ENCODE measurements at places on chromosomes 7 and 10.
A peak's percentile ranks its signal among the peaks of the same experiment; 100 is the strongest.

DNA sequence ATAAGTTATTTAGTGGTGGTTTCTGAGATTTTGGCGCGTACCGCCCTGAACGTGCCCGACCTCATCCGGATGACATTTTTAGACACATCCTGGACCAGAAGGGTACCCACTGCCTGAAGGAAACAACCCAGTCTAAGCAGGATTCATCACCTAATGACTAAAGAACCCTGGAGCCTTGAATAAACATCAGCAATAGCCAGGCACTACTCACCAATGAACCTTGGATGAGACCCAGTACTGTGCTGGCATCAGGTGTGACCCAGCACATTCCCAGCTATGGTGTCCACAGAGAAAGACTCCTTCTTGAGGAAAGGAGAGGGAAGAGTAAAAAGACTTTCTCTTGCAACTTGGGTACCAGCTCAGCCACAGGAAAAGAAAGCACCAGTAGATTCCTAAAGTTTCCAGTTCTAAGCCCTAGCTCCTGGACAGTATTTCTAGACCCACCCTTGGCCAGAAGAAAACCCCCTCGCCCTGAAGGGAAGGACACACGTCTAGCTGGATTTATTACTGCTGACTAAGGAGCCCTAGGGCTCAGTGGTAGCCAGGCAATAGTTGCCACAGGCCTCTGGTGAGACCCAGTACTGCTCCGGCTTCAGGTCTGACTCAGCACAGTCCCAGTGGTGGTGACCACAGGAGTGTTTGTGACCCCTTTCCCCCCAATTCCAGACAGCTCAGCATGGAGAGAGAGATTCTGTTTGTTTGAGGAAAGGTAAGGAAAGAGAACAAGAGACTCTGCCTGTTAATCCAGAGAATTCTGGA lies 32.5 kb downstream of the ZNF277 start:
- no peak for ATAC-seq

DNA sequence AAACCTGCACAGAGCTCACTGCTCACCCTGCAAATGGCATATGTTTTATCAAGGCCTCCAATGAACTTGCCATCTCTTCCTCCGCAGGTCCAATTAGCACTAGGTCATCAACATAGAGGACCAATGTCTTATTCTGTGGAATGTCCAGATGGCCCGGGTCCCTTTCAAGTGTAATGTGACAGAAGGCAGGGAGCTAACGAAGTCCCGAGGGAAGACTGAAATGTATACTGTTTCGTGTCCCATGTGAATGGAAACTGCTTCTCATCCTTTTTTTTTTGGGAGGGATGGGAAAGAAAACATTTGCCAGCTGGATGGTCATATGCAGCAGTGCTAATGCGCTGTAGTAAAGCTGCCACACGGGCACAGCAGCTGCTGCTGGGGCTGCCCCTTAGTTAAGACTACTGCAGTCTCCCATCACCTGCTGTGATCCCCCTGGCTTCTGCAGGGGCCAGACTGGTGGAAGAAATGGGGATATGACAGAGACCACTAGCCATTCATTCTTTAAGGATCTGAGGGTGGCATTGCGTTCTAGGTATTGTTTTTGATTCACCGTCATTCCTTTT lies 61.7 kb upstream of the CCNY start:
- no peak for ATAC-seq

GRCh38 chr7:99042957-99043356 lies 101.0 kb downstream of the SMURF1 start:
- ATAC-seq: no peak

GRCh38 chr10:101292194-101293006 lies 61.6 kb upstream of the BTRC start:
- ATAC-seq: peak; percentile 11

- ATAC-seq: no peak
Observed at GRCh38 chr7:125934539-125934938, 1004.9 kb upstream of the POT1 start.

- no peak for ATAC-seq
Observed at GRCh38 chr10:114399576-114399975, 4.7 kb downstream of the AFAP1L2 start.

DNA sequence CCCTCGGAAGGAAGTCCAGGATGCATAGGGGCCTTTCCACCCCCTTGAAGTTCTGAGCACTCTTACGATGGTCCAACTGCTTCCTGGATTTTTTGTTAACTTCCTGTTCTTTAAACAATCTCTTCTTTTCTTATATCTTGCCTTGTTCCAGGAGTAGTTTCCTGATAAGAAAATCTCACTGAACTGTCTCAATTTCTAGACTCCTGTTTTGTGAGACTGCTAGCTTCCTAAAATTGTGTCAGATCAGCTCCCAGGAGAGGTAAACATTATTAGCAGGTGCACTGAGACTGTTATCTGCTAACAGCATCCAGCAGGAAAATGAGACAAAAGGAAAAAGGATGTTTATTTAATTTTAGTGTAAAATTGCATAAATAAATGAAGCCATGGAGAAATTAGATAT lies 106.2 kb upstream of the PITRM1 start:
- ATAC-seq: no peak
